ENCODE measurements at places on chromosomes 7 and 10.

- DNase-seq: no peak
Measured at GRCh38 chr7:117061751-117062150, 108.5 kb downstream of the ST7 start.

GRCh38 chr10:33271969-33272583 is 62.4 kb downstream of the NRP1 start:
- DNase-seq: no peak

- DNase-seq: peak; percentile 98
Measured at GRCh38 chr7:92644406-92645113, 54.4 kb upstream of the FAM133B start.

GRCh38 chr10:120457431-120458172 is 575 bp downstream of the PLPP4 start:
- no peak for DNase-seq

DNA sequence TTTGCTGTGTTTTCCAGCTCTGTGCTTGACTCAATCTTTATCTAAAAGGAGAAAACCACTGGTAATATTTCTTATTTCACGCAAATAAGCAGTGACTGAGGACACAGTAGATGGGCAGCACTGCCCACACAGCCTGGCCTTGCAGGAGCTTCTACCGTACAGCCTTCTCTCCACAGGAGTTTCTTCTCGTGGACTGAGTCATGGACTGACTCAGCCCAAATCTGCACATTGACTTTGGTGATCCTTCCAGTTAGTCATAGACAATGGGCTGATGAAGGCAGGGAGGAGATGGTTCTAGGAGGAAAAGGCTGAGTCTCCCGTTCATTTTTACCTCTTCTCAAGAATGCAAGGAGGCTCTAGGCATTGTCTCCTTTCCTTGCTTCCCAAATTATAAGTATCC is 200.7 kb downstream of the RAPGEF5 start:
- DNase-seq: peak; percentile 18

- no peak for DNase-seq
Measured at GRCh38 chr7:157554393-157555238, 217.8 kb downstream of the DNAJB6 start.

DNA sequence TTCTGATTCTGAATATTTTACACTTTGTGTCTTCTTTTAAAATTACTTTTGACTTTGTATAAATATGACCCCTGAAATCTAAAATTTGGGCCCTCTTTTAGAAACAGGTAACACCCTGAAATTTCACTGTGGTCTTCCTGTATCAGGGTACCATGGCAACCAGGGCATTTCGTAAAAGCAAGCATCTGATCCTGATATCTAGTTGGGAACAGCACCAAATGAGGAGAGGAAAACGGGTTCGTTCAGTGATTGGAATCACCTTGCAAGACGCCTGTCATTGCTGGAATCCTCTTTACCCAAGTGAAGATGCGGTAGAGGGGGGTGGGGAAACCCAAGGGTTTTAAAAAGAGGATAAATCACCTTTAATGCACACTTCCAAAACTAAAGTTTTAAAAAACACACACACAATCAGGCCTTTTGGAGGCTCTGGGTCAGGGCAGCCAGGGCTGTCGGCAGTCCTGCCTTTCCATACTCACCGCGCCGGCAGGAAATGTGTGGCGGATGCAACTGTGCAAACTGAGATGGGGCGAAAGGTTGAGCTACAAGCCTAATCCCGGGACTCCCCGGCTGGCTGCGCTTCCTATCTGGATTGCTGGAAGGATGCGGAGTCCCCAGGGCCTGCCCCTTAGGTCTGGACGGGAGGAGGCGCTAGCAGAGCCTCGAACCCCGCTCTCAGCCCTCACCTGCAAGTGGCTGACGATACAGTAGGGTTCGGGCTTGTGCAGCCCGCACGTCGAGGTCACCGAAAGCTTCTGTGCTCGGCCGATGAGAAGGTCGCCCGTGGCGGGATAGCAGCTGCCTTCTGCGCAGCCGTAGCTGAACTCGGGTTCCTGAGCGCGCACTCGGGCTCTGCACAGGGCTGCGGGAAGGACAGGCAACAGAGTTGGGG is 1.8 kb downstream of the LAMB1 start:
- no peak for DNase-seq

DNA sequence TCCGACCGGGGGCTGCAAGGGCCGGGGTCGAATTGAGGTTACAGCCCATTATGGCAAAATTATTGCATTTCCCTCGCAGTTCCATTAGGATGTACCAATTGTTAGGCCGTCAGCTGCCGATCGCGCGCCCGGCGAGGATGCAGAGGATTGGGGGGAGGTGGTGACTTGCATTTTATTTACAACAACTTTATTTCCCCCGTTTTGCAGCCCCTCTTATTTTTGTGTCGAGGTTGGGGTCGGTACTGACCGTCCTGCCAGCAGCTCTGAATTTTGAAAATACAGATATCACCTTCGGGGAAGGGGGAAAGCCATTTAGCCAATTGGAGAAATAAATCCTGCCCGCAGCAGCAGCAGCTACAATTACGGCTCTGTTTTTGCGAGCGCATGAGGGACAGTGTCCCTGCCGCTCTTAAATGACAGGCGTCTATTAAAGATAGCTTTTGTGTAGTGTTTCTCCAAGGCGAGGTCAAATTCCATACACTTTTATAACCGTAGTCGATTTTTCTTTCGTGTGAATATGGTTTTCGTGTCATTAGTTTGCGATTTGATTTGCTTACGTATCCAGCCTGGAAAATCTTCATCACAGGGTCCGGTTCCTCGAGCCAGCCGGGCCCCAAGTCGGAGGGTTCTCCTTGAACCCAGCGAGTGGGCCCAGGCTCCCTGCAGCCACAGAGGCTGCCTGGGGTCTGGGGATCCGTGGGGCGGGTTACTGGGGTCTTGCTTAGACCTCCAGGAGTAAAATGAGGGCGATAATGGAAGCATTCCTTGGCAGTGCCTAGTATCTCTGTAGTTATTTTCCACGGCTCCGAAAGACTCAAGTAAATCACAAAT is 684 bp upstream of the HOXA5 start:
- DNase-seq: no peak

DNA sequence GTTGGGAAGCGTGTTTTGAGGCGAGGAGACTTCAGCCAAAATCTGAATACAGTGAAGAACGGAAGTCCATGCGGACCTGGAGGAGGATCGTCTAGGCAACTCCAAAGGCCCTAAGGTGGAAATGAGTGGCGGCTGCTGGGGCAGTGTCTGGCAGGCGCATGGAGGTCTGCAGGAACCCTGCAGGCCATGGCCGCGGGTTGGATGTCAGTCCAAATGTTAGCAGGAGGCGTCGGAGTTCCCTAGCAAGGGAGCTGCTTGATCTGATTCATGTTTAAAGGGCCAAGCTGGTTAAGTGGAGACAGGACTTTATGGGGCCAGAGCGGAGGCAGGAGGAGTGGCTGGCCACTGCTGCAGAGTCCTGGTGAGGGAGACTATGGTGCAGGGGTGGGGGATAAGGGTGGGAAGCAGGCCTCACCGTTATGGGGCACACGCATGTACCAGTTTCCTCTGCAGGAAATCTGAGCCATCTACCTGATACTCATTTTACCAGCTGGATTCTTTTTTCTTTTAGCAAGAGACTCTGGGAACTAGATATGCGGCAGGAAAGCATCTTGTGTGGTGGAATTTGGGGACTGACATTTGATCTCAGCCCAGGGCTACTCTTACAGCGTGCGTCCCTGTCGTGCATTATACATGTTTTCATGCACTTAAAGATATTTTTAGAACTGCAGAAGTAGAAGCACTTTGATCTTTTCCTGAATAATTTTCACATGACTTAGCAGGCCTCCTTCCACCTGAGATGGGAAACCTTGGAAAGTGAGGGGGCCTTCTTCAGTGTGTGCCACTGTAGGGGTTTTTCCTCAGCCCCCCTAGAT is 6.6 kb upstream of the REPIN1 start:
- DNase-seq: no peak

DNA sequence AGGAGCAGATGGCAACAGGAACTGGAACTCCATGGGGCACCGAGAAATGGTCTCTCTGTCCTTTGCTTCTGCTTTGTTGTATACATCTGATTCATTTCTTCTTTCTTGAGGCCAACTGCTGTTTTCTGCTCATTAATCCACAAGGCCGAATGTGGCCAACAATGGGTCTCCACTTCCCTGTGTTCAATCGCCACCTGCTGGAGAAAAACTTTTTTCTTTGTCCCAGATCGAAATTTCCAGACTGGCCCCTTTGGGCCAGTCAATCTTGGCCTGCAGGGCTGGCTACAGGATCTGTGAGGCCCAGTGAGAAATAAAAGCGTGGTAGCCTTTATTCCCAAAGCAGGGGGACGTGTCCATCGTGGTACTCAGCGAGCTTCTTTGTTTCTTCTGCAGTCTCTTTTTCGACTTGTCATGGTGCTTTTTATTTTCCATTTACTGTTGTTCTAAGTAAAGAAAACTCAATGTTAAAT is 58.8 kb downstream of the PARP12 start:
- peak; percentile 77 for DNase-seq

GRCh38 chr7:84042110-84042539 is 152.5 kb downstream of the SEMA3A start:
- no peak for DNase-seq

DNA sequence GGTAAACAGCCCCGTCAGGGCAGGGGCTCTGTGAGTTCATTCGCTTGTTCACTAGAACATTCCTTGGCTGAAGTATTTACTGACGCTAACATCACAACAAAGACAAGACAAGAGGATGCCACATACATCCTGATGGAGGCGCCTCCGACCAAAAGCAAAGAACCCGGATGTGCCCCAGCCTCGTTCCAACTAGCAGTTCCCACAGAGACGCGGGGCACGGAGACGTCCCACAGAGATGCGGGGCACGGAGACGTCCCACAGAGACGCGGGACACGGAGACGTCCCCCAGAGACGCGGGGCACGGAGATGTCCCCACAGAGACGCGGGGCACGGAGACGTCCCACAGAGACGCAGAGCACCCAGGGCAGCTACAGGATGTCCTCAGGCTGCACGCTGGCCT is 35.4 kb upstream of the CFAP46 start:
- no peak for DNase-seq

DNA sequence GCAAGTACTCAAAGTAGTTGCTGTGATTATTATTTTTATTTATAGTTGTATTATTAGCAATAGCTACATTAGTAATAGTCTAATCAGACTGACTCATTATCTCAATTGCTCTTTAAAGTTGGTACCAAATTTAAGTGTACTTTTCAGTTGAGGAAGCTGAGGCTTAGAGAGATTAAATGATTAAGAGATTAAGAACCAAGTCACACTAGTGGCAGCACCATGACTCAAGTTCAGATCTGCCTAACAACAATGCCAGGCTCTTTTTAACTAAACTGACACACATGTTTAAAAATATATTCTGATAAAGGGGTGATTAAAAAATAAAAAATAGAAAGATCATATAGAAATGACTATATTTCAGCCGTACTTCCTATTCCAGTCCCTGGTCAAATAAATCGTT is 42.0 kb downstream of the FZD1 start:
- no peak for DNase-seq

- DNase-seq: no peak
Measured at GRCh38 chr7:77619314-77619713, 76.9 kb upstream of the RSBN1L start.

DNA sequence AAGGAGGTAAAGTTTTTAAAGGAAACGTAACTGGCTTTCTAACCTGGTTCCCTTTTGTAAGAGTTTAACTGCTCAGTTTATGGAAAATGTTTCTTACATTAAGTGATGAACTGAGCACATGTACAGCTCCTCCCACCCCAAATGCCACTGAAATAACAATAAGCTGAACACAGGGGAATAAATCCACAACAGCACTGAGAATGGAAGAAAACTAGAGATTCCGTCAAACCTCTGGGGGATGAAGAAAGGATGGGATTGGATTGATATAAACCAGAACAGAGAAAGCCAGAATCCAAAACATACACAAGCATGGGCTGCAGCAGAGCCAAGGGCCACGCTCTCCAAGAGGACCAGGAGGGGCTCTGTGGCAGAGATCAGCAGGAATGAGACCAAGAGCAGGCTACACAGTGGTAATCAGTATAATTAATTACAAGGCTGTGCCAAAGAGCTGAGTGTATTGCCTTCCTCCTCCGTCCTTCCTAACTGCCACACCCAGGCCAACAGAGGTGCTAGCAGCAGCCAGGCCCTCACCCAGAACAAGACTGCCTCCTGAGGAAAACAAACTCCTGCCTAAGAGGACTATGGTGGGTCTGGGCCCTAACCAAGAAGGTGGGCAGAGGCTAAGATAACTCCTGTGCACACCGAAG is 73.9 kb downstream of the KIAA1549 start:
- DNase-seq: no peak

DNA sequence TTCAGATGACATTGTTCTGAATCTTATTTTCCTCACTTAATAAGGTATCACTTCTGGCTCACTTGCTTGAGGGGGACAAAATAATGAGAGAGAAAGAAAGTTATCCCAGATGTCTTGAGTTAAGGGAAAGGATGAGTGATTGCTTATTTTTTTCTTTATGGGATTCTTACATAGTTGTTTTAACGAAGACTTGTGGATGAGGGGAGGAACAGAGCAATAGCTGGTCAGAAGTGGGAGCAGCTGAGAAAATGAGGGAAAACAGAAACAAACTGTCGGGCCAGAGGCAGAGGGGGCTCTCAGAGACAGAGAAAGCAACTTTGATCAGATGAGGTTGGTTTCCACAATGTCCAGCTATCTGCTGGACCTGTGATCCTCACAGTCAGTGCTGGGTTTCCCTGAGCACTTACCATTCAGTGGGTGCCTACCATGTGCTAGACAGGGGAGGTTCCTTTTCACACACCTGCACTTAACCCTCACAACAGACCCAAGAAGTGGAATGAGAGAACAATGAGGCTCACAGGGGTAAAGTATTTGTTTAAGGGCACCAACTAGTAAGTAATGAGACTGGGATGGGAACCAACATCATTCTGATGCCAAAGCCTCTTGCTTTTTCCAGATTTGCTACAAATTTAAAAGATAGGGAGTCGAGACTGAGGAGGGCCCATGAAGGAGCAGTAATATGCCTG is 64.2 kb downstream of the BICC1 start:
- DNase-seq: no peak

DNA sequence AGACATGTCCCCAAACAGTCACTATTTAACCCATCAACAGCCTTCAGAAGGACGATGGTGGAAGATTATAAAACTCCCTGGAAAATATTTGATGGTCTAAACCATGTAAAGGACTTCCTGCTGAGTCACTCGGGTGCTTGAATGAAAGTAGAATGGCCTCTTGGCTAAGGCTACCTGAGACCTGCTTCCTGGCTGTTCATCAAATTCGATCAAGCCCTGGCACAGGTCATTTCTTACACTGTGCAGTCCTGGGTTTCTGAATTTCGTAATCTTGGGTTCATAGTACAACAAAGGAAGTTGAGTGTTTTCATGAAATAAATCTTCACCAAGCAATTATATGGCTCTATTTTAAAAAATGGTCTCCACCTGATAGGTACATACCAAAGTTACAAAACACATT is 260.3 kb upstream of the RNF32 start:
- no peak for DNase-seq

DNA sequence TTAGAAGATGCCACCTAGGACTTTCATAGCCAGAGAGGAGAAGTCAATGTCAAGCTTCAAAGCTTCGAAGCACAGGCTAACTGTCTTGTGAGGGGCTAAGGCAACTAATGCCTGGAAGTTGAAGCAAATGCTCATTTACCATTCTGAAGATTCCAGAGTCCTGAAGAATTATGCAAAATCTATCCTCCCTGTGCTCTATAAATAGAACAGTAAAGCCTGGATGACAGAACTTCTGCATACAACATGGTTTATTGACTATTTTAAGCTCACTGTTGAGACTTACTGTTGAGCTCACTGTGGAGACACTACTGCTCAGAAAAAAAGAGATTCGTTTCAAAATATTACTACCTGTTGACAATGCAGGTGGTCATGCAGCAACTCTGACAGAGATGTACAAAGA is 28.6 kb downstream of the TNS3 start:
- no peak for DNase-seq
